NCI-H1436 treated with DMSO at 0.1 percent for 48 hours (cell line): ENCODE measurements at places on chromosomes 3 and 15.

DNA sequence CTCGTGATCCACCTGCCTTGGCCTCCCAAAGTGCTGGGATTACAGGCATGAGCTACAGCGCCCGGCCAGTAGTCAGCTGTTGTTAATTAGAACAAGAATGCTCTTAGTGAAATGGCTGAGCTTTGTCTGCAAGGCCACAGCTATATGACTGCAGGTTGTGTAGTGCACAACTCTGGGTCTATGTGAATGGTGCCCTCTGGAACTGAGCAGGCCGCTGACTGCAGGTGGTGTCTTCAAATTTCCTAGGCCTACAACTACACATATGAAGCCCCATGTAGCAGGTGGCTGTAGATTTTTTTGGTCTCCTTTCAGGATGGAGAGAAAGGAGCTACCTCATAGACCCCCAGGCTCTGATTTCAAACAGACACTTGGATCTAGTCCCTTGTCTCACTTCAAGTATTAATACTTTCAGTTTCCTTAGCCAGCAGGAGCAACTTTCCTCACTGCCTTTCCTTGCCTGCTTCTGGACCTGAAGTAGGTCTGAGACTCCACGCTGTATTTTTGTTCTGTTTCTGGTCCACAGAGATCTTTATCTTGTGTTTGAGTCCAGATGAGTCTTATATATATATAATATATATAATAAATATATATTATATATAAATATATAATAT, 86.9 kb downstream of the C3orf80 start:
- DNase-seq = no peak

DNA sequence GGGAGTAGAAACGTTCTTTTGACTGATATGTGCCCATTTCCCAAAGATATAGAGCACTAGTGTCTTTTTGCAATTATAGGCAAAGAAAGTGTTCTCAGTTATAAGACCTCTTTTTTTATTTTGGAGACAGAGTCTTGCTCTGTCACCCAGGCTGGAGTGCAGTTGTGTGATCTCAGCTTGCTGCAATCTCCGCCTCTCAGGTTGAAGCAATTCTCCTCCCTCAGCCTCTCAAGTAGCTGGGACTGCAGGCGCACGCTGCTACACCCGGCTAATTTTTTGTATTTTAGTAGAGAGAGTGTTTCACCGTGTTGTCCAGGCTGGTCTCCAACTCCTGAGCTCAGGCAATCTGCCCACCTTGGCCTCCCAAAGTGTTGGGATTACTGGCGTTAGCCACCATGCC, 20.7 kb upstream of the ZNF639 start:
- DNase-seq = no peak

DNA sequence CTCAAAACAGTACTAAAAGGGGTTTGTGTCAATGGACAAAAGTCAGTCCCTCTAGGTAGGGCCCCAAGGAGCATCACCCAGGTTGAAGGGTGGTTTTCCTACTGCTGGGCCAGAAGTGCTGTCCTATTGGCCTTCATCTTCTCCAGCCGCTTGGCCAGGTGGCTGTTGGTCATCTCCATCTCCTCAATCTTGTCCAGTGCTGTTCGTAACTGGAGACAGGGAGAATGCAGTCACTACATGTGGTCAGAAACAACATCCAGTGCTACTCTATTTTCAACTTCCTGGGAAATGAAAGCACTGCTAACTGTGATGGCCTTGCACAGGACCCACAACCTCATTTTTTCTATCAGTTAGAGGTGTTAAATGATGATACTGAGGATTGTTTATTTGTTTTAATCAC, 60.4 kb downstream of the MLH1 start:
- DNase-seq = no peak

- DNase-seq = no peak
These were observed 7.2 kb downstream of the LIPC start for GRCh38 chr15:58438956-58439355.

GRCh38 chr3:101249522-101249921, 70.9 kb downstream of the IMPG2 start:
- no peak for DNase-seq

GRCh38 chr3:190566043-190566933, 52.4 kb downstream of the IL1RAP start:
- DNase-seq = no peak

DNA sequence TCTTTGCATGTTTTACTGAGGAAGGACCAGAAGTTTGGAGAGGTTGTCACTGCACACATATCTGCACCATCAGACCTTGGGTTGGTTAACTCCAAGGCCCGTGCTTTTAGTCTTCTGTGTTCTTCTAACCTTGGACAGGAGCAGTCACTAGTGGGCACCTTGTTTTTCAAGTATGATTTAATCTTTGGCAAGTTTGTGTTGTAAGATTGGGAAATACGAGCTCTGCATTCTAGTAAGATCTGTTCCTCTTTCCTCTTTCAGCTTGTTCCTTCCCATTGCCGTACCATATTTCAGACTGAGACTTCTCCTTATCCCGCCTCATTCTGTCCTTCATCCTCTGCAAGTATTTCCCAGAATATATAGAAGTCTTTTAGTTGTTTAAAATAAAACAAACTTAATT, 5.1 kb downstream of the TMOD2 start:
- no peak for DNase-seq

- DNase-seq = no peak
These were observed 815.9 kb downstream of the VGLL3 start for GRCh38 chr3:86175051-86175536.

DNA sequence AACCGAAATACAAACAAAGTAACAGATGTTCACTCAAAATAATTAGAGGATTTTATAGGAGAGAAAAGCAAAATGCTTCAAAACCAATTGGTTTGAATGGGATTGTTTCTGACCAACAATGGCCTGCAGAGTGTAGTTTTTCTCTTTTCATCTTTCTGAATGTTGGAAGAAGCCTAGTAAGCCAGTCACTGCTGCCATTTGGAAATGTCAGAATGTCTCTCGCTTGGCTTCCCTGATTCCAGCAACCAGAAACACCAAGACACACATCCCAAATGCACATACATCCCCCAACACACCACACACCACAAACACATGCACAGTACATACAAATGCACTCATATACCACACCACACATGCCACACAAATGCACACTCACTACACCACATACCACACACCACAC, 403.4 kb downstream of the OCA2 start:
- DNase-seq = no peak

GRCh38 chr3:144265542-144266100, 294.0 kb downstream of the DIPK2A start:
- no peak for DNase-seq

GRCh38 chr15:63783441-63783840, 50.3 kb downstream of the HERC1 start:
- DNase-seq = no peak

DNA sequence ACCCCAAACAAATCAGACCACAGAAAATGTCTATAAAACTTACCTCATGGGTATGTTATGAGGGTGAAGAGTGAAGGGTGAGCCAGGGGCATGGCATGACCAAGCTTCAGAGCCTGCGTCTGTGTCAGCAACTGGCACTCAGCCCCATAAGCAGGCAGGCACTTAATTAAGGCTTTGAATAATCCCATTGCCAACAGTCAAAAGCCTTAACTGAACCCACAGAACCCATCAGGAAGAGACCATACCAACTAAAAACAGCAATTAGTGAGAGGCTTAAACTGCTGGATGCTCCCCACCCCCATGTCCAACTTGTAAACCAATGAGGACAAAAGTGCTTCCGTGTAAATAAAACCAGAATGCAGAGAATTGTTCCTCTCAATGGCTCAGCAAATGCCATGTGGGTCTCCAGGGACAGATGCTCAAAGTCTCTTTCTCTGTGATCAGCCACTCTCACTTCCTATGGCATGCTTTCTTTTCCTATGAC, 126.0 kb downstream of the MYLK start:
- peak; percentile 65 for DNase-seq

DNA sequence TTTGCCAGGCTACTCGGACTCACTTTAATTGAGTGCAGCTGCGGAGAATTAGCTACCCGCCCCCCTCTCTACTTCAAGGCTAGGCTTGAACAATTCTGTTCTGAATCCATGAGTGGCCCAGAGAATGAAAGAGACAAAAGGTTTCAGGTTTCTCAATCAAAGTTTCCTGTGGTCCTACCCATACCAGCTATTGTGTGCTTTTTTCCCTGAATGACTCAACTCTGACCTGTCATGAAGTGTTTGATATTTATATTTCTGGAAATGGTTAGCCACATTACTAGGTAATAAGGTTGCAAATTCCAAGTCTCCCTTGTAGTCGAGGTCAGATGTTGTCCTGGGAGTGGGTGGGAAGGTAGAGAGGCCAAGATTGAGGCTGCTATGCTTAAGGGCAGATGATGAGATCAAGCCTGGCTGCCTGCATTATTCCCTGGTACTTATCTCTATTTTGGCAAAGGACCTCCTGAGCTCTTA, 392.7 kb upstream of the TBL1XR1 start:
- peak; percentile 75 for DNase-seq

GRCh38 chr15:90234096-90234988, at the start of gene GDPGP1:
GDPGP1 (plus strand) TSS chr15:90234209; CDS start chr15:90240909, 6,700 bp downstream.
- DNase-seq = peak; percentile 35

- DNase-seq = no peak
These were observed 390.4 kb upstream of the LMCD1 start for GRCh38 chr3:8110966-8111798.

- DNase-seq = no peak
These were observed 112.5 kb downstream of the IGF2BP2 start for GRCh38 chr3:185712337-185712736.

DNA sequence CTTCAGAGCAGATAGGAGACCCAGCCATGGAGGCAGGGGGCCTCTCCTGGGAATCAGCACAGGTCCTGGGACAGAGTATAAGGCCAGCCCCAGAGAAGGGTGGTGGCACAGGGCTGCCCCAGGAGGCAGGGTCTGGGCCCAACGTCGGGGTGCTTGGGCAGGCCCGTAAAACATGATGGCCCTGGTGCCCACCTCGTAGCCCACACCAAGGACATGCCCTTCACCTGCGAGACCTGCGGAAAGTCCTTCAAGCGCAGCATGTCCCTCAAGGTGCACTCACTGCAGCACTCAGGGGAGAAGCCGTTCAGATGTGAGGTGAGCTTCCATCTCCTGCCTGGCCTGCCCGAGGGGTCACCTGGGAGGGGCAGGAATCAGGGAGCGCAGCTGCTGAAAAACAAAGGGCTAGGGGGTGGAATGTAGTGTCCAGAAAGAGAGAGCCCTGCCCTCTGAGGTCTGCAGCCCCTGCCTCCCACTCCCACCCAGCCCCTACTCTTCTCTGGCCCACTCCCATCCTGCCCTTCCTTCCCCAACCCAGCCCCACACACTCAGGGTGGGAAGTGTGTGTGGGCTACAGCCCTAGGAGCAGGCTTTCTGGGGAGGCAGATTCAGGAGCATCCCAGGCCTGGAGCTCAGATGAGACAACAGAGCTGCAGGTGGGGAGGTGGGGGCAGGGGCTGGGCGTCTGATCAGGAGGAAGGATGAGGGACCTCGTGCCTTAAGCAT, 9.5 kb downstream of the ZBTB47 start:
- no peak for DNase-seq

DNA sequence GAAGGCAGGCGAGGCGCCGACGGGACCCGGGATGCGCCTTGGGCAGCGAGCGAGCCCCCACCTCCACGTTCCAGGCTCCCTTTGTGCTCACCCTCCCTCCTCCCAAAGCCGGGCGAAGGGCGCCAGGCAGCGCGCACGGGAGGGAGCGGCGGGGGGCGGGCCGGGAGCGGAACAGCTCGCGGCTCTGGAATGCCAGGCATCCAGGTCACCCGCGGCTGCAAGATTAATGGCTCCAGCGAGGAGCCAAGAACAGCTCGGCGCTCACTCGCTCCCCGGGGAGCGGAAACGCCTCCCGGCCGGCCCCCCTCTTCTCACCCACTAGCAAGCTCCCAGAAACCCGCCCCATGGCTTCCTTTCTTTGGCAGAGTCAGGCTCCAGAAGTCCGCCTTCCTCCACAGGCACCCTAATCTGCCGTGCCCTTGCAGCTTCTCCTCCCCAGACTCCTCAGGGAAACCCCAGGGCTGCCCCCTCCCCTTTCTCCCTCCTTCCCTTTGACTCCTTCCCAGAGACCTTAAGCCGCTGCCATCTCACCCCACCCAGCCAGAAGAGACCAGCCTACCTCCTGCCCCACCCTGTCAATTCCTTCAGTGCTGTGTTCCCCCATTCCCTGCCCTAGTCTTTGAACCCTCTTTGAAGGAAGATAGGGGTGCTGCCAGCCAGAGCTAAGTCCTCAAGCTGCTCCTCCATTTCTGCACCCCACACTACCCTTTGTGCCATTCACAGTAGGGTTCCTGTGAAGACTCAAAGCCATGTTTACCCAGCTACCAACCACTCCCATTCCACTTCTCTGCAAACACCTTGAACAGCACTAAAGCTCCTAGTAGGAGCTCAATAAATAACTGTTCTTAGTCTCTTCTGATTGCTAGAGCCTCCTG, 9.9 kb downstream of the AMOTL2 start:
- no peak for DNase-seq

DNA sequence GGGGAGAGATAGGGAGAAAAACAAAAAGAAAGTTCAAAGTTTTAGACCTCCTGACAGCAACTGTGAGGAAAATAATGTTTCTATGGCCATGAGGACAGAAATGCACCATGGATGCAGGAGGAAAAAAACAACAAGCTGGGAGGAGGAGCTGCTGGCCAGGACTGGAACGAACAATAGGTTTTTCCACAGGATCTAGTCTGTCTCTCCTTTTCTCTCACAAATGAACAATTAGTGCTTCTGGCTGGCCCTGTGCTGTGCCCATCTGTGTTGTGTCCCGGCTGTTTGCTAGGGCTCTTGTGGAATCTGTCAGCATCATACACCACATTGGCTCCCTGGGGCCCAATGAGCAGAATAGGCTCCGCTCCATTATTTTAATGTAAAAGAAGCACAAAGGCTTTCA, 15.2 kb downstream of the GK5 start:
- no peak for DNase-seq

GRCh38 chr3:80350771-80351170, 583.0 kb upstream of the ROBO1 start:
- DNase-seq = no peak

DNA sequence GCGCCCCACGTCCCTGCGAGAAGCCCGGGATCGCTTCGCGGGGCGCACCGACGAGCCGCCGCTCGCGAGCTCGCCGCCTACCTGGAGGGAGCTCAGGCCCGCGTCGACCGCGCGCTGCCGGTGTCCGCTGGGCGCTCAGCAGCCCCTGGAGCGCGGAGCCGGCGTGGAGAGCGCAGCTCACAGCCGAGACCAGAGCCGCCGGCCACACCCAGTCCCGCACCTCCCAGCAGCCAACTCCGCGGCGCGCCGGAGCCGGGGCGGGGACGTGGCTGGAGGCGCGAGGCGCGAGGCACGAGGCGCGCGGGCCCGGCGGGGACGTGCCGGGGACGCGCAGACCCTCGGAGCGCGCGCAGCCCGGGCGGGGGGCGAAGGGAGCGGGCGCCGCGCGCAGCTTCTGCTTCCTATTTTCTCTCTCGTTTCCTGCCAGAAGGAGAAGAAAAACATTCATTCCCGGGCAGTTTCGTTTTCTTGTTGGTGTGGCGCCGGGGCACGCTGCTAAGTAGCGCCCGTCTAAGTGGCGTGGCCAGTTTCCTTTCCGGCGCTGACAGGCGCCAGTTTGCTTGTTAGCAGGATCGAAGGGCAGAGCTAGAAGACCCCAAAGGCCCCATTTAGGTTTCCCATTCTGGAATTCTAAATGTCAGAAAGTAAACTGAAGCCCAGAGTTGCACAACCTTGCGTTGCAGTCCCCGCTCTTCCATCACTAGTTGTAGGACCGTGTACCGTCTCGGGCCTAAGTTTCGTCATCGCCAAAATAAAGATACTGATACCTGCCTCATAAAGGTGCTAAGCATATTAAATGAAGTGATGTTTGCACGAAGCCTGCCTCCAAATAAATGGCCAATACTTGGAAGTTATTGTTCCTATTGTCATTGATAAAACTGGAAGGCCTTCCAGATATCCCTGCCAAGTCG, at the start of gene GNB4:
TSS of gene GNB4 (minus strand) at position 206 of the 911 bp plus-strand sequence. CDS start 25,270 bp downstream, outside the sequence.
- DNase-seq = no peak
